ENCODE measurements at places on chromosomes 1 and 21.

DNA sequence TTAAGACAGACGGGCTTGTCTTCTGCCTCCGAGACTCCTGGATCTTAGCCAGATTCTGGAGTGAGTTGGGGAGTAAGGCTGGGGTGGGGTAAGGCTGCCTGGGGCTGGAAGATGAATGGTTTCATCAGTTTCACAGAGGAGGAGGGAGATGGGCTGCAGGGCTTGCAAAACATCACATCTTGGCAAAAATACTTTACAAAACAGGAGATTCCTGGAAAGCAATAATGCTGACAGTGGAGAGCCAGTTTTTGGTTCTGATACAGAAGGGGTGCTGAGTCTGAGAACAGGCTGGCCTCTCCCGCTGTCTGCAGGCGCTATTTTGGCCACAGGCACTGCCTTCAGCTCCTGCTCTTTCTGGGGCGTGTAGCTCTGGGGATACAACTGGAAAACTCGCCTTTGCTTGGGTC is 83.4 kb upstream of the KCNE2 start:
- H3K36me3 ChIP-seq = peaks cover 4% of the 10 kb centered on the region
- H3K4me1 ChIP-seq = peaks cover 8% of the 10 kb centered on the region
- H3K27me3 ChIP-seq = peaks cover 9% of the 10 kb centered on the region

DNA sequence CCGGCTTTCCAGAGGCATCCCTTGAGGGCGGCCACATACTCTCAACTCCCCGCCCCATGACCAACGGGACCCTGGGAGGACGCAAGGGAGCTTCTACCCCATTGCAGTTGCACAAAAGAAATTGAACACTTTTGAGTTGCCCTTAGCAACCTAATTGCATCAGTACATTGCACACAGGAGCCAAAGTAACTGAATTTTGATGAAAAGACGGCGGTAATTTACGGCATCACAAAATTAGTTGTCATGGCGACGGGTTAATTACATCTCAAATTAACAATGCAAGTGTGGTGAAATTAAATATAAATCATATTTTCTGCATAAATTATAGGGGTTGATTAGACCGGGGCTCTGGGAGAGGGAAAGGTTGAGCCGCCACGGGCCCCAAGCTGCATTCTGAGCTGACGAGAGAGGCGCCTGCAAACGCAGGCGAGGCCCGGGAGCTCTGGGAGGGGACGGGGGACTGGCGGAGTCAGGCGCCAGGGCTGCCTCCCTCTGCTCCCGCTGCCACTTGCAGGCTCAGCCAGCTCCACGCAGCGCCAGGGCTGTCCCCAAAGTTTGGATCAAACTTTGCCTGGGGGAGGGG is 61.4 kb downstream of the CASZ1 start:
- no peak overlapping the region for H3K27ac ChIP-seq
- no peak overlapping the region for H3K4me3 ChIP-seq
- no peak for DNase-seq
- H3K36me3 ChIP-seq = no peaks in the 10 kb centered on the region
- peaks cover 13% of the 10 kb centered on the region for H3K27me3 ChIP-seq
- peaks cover 6% of the 10 kb centered on the region for H3K4me1 ChIP-seq

GRCh38 chr1:112027696-112028095 is 38.2 kb upstream of the KCND3 start:
- H3K27ac ChIP-seq = no peak overlapping the region
- H3K36me3 ChIP-seq = no peaks in the 10 kb centered on the region
- H3K27me3 ChIP-seq = peaks cover 4% of the 10 kb centered on the region
- no peak for DNase-seq
- no peak overlapping the region for H3K4me3 ChIP-seq

GRCh38 chr1:228459091-228459993 is 27.8 kb upstream of the RNF187 start:
- H3K4me1 ChIP-seq = peaks cover 63% of the 10 kb centered on the region
- H3K27ac ChIP-seq = peak overlapping the region; percentile 100
- DNase-seq = peak; percentile 63
- peaks cover 7% of the 10 kb centered on the region for H3K36me3 ChIP-seq
- H3K4me3 ChIP-seq = peak overlapping the region; percentile 99

GRCh38 chr1:40423264-40423642 is 27.0 kb upstream of the ZFP69B start:
- H3K4me3 ChIP-seq = no peak overlapping the region
- no peak overlapping the region for H3K27ac ChIP-seq
- peaks cover 20% of the 10 kb centered on the region for H3K4me1 ChIP-seq
- H3K27me3 ChIP-seq = no peaks in the 10 kb centered on the region
- DNase-seq = no peak

- no peaks in the 10 kb centered on the region for H3K27me3 ChIP-seq
- H3K4me1 ChIP-seq = peaks cover 35% of the 10 kb centered on the region
- DNase-seq = no peak
- no peak overlapping the region for H3K4me3 ChIP-seq
Measured at GRCh38 chr21:44907966-44908895, 12.5 kb downstream of the ITGB2 start.

DNA sequence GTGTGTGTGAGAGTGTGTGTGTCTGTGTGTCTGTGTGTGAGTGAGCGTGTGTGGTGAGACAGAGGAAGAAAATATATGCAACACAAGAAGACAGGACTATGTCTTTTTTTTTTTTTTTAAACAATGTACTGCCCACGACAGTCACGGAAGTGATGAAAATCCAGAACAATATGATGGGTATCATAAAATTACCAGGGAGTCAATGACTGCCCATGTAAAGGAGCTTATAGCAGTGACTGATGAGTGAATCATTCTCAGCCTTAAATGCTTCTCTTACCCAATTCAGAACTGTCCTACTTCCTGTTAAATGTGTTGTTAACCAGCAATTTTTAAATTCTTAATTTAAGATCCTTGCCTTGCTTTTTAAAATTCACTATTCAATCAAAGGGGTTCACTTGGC is 46.6 kb downstream of the RGS7 start:
- H3K4me3 ChIP-seq = no peak overlapping the region
- no peaks in the 10 kb centered on the region for H3K4me1 ChIP-seq
- no peaks in the 10 kb centered on the region for H3K27me3 ChIP-seq
- H3K27ac ChIP-seq = no peak overlapping the region
- no peaks in the 10 kb centered on the region for H3K36me3 ChIP-seq

GRCh38 chr1:12186679-12186985 is 19.8 kb downstream of the TNFRSF1B start:
- peaks cover 38% of the 10 kb centered on the region for H3K36me3 ChIP-seq
- H3K4me3 ChIP-seq = no peak overlapping the region
- DNase-seq = no peak
- peaks cover 63% of the 10 kb centered on the region for H3K4me1 ChIP-seq
- peak overlapping the region; percentile 44 for H3K27ac ChIP-seq

GRCh38 chr21:35927262-35927661 is 133.1 kb downstream of the SETD4 start:
- H3K27me3 ChIP-seq = peaks cover 3% of the 10 kb centered on the region
- no peaks in the 10 kb centered on the region for H3K36me3 ChIP-seq
- no peak overlapping the region for H3K27ac ChIP-seq
- no peak overlapping the region for H3K4me3 ChIP-seq
- H3K4me1 ChIP-seq = no peaks in the 10 kb centered on the region
- no peak for DNase-seq

DNA sequence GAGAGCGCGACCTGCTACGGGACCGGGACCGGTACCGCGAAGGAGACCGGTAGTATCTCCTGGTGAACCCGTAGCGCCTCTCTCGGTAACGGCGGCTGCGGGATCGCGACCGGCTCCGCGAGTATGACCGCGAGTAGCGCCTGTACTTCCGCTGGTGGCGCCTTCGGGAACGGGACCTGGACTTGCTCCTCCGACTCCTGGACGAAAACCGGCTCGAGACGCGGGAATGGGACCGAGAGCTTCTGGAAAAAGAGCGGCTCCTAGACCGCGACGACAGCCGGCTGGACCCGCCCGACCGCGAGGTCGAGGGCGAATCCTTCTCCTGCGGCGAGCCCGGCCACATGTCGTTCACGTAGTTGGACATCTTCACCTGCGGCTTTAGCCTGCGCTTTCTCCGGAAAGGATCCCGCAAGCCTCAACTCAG is 642 bp downstream of the RSRP1 start:
- peak overlapping the region; percentile 92 for H3K4me3 ChIP-seq
- peaks cover 49% of the 10 kb centered on the region for H3K36me3 ChIP-seq
- H3K4me1 ChIP-seq = peaks cover 55% of the 10 kb centered on the region
- H3K27me3 ChIP-seq = peaks cover under 1% of the 10 kb centered on the region
- DNase-seq = no peak

- no peak overlapping the region for H3K4me3 ChIP-seq
- H3K36me3 ChIP-seq = no peaks in the 10 kb centered on the region
- H3K27ac ChIP-seq = no peak overlapping the region
- no peaks in the 10 kb centered on the region for H3K4me1 ChIP-seq
Measured at GRCh38 chr1:98426092-98426491, 235.4 kb upstream of the SNX7 start.

GRCh38 chr21:43352568-43353281 is 74.2 kb downstream of the SIK1 start:
- H3K36me3 ChIP-seq = no peaks in the 10 kb centered on the region
- no peak overlapping the region for H3K4me3 ChIP-seq
- DNase-seq = peak; percentile 37
- peak overlapping the region; percentile 61 for H3K27ac ChIP-seq

DNA sequence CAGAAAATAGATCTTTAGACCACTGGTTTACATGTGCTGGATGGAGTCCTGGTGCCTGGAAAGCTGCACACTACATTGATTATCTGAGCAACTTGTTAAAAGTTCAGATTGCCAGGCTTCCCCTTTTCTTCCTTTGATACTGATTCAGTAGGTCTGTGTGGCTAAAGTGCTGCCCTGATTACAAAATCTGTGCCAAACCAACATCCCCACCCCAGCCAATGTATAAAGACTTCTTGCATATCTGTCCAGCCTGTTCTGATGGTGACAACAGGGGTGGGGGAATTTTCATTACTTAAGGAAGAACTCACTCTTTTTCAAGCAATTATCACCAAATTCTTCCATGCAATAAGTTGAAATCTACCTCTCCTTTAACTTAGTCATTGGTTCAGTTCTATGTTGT is 135.5 kb downstream of the TNFSF18 start:
- peaks cover 6% of the 10 kb centered on the region for H3K36me3 ChIP-seq
- H3K27ac ChIP-seq = no peak overlapping the region
- no peak overlapping the region for H3K4me3 ChIP-seq
- DNase-seq = no peak
- no peaks in the 10 kb centered on the region for H3K4me1 ChIP-seq

- H3K4me3 ChIP-seq = peak overlapping the region; percentile 39
- H3K27ac ChIP-seq = peak overlapping the region; percentile 13
- peaks cover 51% of the 10 kb centered on the region for H3K4me1 ChIP-seq
- H3K27me3 ChIP-seq = peaks cover 2% of the 10 kb centered on the region
- peaks cover 3% of the 10 kb centered on the region for H3K36me3 ChIP-seq
Measured at GRCh38 chr21:45820171-45821091, 161.1 kb upstream of the COL6A1 start.
